ENCODE measurements at places on chromosomes 13 and 19.

- DNase-seq = no peak
Observed at GRCh38 chr13:80666782-80667552, 326.0 kb upstream of the SPRY2 start.

- no peak for DNase-seq
Observed at GRCh38 chr19:42051166-42052115, 18.6 kb downstream of the GRIK5 start.

GRCh38 chr19:48487544-48487943 is 18.4 kb downstream of the CYTH2 start:
- no peak for DNase-seq

DNA sequence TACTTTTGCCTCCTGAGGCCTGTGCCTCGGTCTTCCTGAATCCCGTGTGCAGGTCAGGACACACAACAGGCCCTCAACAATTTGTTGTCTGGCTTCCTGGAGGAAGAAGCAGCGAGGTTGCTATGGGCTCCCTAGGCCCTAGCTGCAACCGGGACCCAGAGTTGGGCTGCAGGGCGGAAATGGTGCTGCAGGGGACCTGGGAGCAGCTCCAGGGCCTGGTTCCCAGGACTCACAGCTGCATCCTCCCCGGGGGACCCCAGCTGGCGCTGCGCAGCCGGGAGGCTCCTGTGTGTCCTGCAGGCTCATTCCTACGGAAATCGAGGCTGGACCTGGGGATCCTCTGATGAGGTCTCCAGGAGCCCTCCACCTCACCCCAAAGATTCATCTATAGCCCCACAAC is 999 bp upstream of the TNFAIP8L1 start:
- no peak for DNase-seq

DNA sequence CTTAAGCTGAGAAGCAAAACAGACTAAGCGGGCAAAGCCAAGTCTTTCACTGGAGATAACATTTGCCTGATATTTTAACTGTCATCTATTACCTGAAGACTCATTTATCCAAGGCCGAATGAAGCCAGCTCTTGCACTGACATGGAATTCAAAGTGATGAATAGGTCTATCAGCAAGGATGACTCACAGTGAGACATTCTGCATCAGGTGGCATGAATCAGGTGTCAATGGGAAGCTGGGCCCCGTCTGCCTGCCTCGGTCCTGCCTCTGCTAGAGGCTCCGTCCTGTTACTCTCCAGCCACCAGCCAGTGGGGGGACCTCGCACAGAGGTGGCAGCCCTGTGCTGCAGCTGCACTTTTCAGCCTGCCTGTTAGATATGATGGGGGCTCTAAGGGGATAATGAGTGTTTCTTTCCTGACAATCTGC is 23.5 kb downstream of the STARD13 start:
- no peak for DNase-seq

DNA sequence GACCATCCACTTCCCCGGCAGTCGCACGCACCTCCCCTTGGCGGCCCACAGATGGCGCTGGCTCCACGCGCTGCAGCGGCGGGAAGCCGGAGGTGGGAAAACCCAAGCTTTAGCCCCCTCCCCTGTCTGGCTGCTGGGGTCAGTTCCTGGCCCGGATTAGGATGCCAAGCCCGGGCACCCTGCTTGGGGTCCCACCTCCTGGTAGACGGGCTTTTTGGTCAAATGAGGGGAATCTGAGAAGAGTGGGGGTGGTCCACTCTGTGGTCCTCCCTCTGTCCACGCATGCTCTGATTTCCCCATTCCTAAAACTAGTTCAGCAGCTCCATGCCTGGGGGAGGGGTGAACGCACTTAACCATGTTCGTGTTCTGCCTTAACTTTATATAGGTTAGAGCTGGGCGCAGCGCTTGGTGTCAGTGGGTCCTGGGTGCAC is 8.1 kb upstream of the ADGRE2 start:
- no peak for DNase-seq

GRCh38 chr13:110957181-110957884 is 42.5 kb upstream of the ANKRD10 start:
- no peak for DNase-seq

- DNase-seq = no peak
Observed at GRCh38 chr13:100825557-100825956, 151.0 kb upstream of the TMTC4 start.

GRCh38 chr13:30331331-30331771 is 24.0 kb upstream of the KATNAL1 start:
- no peak for DNase-seq

DNA sequence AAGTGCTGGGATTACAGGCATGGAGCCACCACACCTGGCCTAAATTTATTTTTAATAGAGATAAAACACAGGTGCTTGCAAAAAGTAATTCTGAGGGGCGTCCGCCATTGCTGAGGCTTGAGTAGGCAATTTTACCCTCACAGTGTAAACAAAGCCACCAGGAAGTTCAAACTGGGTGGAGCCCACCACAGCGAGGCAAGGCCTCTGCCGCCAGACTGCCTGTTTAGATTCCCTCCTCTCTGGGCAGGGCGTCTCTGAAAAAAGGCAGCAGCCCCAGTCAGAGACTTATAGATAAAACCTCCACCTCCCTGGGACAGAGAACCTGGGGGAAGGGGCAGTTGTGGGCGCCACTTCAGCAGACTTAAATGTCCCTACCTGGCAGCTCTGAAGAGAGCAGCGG is 50.7 kb downstream of the B3GLCT start:
- DNase-seq = no peak

- no peak for DNase-seq
Observed at GRCh38 chr13:90105276-90105675, 1242.2 kb upstream of the MIR17HG start.

DNA sequence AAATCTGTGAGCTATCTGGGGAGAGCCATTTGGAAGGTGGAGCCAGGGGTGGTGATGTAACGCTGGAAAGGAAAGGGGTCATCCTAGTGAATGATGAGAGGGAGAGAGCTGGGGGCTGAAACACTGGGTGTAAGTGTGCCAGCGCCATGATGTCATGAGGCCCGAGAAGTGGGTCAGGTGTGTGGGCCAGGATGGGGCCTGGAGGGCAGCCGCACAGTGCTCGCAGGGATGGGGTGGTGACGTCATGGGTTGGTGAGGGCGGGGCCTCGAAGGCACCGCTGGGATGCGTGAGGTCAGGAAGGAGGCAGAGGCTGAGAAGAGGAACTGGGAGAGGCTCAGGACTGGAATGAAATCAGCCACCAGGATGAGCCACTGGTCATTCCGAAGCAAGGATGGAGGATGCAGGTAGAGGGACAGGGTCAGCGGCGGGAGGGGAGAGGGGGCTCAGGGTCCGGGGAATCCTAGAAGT is 4.4 kb downstream of the CCDC61 start:
- no peak for DNase-seq

GRCh38 chr19:20271215-20271926 is 104.4 kb downstream of the ZNF486 start:
- DNase-seq = no peak

DNA sequence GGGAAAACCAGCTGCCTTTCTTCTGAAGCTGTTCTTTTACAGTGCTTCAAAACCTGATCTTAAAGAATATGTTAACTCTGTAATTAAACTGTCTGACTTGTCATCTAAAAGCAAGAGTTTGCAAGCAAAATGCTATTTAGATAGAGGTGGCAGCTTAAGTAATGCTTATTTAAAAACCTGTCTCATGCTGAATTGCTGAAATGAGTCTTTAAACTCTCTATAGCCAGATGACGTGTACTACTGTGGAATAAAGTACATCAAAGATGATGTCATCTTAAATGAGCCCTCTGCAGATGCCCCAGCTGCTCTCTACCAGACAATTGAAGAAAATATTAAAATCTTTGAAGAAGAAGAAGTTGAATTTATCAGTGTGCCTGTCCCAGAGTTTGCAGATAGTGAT is 22.9 kb downstream of the ITM2B start:
- no peak for DNase-seq

GRCh38 chr19:30625947-30626625 is 253.9 kb downstream of the ZNF536 start:
- no peak for DNase-seq

DNA sequence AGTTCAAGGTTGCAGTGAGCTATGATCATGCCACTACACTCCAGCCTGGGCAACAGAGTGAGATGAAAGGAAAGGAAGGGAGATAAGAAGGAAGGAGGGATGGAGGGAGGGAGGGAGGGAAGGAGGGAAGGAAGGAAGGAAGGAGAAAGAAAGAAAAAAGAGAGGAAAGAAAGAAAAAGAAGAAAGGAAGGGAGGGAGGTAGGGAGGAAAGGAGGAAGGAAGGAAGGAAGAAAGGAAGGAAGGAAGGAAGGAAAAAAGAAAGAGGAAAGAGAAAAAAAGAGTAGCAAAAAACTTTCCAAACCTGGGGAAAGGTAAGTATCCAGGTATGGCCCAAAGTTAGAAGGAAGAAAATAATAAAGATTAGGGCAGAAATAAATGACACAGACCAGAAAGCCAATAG is 7.1 kb downstream of the ZFP14 start:
- DNase-seq = no peak

GRCh38 chr13:46403851-46404732 is 17.0 kb upstream of the RUBCNL start:
- DNase-seq = no peak

DNA sequence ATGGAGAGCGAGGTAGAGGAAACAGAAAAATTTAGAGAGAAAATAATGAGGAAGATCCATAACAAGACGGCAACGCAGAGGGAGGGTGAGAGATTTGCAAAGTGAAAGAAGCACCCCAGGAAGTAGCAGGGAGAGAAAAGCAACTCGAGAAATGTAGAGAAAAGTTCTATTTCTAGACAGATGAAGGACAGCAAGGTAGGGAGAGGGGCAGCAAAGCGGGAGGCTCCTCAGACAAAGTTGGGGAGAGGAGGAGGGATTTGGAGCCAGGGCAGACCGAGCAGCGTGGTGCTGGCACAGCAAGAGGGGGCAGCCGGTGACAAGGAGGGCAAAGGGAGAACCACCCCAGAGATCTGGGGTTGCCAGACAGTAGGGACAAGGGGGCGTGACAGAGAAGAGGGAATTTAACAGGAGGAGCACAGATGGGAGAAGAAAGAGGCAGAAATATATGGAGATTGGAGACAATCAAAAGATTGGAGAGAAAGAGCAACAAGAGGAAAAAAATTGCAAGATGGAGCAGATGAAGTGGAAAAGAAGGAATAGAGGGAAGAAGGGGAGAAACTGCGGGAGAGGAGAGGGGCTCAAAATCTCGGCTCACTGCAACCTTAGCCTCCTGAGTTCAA is 989 bp downstream of the ZNF766 start:
- DNase-seq = no peak

- no peak for DNase-seq
Observed at GRCh38 chr13:99363949-99364348, 56.8 kb upstream of the GPR183 start.

DNA sequence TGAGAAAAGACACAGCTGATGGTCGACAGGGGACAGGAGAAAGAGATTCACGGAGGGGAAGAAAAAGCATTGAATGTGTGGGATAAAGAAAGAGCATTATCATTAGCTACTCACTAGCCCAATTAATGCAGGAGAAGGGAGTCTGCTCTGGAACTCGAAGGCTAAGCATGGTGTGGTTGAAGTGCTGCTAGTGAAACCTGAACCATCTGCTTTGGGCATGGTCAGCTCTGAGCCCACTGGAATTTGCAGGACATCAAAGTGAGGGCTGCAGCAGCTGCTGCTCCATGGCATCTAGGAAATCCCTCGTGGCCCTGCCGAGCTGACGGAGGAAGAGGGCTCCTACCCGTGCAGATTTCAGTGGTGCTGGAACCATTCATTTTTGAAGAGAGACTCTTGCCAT is 320.3 kb downstream of the ATP8A2 start:
- DNase-seq = no peak

DNA sequence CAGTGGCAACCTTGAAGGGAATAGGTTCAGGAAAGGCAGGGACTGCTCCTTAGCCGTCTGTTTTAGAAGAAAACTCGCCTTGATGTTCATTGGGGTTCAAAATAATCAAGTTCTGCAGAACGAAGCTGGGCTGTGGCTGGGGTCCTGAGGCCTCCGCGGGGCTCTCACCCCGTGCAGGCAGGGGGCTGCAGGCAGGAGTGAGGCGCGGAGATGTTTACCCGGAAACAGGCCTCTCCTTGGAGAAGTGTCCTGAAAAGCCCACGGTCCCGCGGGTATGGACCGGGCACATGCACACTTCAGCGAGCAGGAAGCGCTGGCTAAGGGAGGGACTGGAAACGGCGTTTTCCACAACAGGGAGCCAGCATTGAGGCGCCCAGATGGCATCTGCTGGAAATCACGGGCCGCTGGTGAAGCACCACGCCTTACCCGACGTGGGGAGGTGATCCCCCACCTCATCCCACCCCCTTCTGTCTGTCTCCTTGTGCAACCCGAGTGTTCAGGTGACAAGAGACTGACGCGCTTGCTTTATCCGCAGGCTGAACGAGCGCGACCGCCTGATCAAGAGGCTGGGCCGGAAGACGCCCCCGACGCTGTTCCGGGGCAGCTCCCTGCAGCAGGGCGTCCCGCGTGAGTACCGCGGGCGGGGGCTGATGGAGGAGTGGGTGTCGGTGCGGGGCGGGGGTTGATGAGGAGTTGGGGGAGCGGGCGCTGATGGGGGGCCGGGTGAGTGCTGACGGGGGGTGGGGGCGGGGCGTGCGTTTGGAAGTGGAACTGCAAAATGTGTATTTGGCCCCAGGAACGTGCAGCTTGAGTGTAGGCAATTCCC is 39.6 kb downstream of the SHISA2 start:
- no peak for DNase-seq

DNA sequence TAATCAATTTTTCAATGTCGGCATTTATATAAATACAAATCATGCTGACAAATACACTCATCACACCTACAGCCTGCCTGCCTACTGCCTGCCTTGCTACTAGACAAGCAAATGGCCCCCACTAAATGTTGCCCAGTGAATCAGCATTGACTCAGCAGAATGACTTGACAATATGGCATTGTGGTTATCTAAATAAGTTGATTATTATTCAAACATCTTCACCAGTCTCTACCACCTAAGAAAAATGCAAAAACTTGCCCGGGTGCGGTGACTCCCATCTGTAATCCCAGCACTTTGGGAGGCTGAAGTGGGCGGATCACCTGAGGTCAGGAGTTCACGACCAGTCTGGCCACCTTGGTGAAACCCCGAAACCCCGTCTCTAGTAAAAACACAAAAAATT is 296.1 kb downstream of the PCDH9 start:
- DNase-seq = no peak

GRCh38 chr19:30020189-30020588 is 78.2 kb downstream of the URI1 start:
- DNase-seq = no peak

DNA sequence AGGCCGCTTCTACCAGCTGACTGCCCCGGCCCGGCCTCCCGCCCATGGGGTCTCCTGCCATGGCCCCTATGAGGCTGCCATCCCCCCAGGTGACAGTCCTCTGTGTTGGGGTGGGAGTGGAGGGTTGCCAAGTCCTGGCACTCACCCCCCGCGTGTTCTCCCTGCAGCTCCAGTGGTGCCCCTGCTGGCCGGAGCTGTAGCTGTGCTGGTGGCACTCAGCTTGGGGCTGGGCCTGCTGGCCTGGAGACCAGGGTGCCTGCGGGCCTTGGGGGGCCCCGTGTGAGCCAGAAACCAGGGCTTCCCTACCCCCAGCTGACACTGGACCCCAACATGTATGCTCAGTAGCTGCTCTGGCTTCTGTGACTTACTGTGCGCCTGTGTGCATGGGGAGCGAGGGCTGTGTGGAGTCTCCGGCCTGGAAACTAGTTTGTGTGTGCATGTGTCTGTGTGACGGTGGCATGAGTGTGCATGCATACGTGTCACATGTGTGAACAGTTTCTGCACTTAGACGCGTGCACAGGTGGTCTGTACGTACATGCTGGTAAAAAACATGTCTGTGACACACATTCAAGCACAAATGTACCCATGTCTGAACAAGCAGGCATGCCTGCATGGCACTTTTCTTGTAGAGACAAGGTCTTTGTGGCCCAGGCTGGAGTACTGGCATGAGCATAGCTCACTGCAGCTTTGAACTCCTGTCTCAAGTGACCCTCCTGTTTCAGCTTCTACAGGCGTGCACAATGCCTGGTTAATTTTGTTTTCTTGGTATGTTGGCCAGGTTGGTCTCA is 4.9 kb downstream of the ACP4 start:
- DNase-seq = no peak
